ENCODE measurements at places on chromosomes 12 and 14.

GRCh38 chr12:49288922-49289555, 5.9 kb upstream of the PRPH start:
- no peak for DNase-seq

DNA sequence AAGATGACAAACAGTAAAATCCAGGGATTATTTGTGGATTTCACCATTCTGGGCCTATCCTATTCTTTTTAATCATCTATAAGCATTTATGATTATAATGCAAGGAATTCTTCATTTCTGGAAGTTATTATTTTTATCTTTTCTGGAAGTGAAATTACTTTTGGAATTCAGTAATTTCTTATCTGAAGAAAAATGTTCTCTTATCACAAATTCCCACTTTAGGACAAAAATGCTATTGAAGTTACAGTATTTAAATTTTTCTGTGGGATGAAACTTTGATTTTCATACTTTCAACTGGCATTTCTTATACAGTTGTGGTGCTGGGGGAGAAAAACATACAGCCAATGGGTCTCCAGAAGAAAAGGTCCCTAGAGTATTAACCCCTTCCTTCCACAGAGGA, 96.0 kb downstream of the CAND1 start:
- DNase-seq: no peak

GRCh38 chr14:102663440-102663839, 71.0 kb downstream of the RCOR1 start:
- DNase-seq: no peak

DNA sequence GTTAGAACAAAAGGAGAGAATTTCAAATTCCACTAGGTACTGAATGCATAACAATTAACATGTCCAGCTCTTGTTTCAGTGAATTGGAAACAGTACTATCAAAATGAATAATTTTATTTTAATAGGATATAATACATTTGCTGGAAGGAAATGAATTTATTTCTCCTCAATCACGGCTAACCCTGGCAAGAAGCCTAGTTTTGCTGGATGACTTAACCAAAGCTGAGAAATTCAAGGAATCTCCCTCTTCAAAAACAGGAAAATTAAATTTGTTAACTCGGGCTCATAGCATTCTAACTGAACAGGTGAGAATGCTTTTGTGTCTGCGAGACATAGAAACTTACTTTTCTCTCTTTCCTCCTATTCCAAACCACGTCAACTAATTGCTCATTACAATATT, 163.5 kb upstream of the NEDD1 start:
- no peak for DNase-seq

- peak; percentile 32 for DNase-seq
Measured at GRCh38 chr12:99386907-99387306, 260.6 kb upstream of the GARIN6 start.

DNA sequence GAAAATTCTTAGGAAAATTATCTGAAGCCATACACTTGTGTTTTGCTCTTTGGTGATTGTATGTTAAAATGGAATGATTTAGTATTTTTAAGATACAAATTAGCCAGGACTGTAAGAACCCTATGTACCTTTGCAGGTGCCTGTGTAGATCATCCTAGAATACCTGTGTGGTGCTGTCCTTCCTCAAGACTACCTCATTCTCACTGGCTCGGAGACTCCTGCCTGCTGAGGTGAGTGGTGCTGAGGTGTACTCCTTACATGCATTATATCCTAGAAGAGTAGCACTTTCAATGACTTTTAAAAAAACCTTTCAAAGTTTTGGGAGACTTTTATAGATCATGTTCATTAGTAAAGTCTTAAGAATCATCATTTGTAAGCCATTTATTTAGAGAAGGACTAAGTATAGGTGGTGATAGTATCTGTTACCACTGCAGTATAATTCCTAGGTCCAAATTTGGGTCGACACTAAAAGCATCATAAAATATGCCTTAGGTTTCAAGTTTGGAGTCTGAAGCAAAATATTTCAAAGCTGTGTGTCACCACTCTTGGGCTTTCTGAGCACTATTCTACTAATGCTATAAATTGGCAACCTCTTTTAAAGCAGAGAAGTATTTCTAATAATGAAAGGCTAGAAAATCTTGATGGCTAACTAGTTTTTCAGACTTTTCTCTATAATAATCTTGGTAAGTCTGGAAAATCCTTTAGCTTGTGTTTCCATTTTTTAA, 36.6 kb downstream of the RASSF8 start:
- DNase-seq: no peak

GRCh38 chr12:48796976-48797375, 8.1 kb upstream of the ADCY6 start:
- DNase-seq: no peak

DNA sequence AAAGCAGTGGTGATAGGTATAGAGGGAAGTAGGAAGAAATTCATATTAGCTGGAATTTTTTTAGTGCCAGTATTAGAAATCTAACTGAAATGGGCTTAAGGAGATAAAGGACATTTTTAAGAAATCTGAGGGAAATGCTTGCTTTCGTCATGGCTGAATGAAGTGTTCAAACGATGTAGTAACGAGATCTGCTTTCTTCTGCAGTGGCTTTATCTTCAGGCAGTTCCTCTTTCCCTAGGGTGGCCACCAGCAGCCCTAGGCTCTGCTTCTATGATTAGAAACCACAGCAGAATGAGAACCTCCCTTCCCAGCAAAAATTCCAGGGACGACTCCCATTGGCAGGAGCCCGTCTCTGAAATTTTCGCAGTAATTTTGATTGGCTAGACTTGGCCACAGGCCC, 163.9 kb upstream of the FRMD6 start:
- DNase-seq: no peak

- DNase-seq: no peak
Measured at GRCh38 chr14:104965561-104966231, 12.5 kb downstream of the AHNAK2 start.

DNA sequence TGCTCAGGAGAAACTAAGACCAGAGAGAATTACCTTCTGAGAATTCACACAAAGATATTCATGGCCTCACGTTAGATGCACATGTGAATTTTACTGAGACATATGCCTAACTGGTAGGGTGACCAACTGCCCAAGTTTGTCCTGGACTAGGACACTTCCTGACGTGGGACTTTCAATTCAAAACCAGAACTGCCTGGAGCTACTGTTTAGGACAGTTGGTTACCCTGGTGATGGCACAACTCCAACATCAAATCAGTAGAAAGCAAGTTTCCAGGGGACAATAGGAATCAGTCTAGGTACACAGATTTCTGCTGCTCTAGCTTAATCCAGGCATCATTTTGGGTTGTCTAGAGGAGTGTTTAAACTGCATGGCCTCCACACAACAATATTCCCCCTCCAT, 178.7 kb downstream of the GXYLT1 start:
- DNase-seq: no peak

DNA sequence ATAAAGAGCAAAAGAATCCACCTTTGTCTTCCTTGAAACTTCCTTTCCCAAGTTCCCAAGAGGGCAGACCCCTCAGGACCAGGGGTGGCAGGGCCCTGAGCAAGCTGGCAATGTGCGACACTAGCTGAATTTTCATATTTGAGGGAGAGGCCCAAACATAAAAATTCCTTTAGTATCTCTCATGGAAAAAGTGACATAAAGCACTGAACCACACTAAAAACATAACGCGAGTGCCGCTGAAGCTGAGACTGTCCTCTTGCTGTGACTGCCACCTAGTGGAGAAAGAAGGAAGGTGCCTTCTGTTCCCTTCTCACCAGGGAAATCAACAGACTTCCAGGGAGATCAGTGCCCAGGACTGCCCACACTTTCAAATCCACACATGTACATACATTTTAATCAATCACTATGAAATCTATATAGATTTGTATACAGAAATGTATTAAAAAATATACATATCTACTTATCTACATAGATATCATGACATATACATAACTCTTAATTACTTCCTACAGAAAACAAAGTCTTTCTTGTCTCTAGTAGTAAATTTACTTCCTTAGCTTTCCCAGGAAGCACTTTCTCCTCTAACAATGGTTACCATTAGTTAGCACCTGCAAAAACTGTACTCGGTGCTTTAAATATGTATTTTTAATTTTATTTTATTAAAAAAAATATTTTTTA, 53.8 kb downstream of the SSH1 start:
- DNase-seq: peak; percentile 83

DNA sequence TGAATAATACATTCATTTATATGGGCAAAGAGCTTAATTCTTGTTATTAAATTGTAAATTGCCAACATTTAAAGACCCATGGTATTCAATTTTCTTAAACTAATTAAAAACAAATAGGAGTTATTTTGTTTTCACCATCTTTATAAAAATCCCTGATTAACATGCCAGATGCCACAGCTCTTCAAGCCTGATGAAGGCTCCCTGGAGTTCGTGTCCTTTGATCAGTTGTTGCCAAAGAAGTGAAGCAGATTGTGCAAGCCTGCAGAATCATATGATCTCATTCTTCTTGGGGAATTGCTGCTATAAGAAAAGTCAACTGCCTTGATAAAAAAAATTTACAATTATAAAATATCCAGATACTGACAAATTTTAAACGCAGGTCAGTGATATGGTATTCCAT, 288.3 kb upstream of the PPFIA2 start:
- no peak for DNase-seq

GRCh38 chr14:95536671-95537070, 1.8 kb downstream of the GLRX5 start:
- no peak for DNase-seq

DNA sequence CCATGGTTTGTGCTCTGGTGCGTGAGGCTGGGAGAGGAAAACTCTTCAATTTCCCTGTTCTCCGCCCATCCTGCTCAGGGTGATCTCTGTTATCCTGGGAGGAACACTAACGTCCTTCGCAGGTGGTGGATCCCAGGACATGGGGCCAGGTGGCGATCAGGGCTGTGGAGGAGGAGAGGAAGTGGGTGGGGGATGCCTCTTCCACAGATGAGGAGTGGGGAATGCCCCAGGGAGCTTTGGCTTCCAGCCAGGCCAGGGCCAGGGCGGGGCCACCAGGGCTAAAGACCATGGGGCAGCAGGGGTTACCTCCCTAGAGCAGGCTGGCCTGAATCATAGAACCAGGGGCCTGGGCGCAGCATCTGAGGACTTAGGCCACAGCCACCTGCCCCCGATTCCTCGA, 3.3 kb upstream of the KRT75 start:
- DNase-seq: no peak
